Urinary bladder (tissue), 4 donors: ENCODE measurements at places on chromosomes 1 and 21.

GRCh38 chr21:24076179-24076578, 1531.1 kb downstream of the MRPL39 start:
- no peak for DNase-seq

- no peak for DNase-seq
Observed at GRCh38 chr1:106047210-106047609, 1009.3 kb upstream of the PRMT6 start.

DNA sequence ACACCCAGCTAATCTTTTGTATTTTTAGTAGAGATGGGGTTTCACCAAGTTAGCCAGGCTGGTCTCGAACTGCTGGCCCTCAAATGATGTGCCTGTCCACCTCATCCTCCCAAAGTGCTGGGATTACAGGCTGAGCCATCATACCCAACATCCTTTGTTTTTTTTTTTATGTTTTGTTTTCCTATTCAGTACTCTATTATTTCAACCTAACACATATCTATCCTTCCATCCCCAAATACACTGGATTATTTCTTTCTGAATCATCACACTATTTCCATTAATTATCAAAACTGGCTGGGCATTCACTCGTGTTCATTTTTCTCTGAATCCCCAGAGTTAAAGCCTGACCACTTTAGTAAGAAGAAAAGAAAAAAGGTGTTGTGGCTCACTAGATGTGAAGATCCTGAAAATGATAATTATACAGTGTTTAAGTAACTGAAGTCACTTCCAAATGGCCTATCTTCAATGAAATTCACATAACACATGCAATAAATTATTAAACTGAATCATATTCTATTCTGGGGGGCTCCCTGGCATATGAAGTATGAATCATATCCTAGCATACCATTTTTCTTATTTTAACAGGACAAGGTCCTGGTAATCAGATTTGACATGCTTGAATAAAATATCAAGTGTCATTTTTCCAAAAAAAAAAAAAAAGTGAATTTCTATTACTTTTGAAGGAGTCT, 1754.2 kb downstream of the BRINP3 start:
- no peak for DNase-seq

DNA sequence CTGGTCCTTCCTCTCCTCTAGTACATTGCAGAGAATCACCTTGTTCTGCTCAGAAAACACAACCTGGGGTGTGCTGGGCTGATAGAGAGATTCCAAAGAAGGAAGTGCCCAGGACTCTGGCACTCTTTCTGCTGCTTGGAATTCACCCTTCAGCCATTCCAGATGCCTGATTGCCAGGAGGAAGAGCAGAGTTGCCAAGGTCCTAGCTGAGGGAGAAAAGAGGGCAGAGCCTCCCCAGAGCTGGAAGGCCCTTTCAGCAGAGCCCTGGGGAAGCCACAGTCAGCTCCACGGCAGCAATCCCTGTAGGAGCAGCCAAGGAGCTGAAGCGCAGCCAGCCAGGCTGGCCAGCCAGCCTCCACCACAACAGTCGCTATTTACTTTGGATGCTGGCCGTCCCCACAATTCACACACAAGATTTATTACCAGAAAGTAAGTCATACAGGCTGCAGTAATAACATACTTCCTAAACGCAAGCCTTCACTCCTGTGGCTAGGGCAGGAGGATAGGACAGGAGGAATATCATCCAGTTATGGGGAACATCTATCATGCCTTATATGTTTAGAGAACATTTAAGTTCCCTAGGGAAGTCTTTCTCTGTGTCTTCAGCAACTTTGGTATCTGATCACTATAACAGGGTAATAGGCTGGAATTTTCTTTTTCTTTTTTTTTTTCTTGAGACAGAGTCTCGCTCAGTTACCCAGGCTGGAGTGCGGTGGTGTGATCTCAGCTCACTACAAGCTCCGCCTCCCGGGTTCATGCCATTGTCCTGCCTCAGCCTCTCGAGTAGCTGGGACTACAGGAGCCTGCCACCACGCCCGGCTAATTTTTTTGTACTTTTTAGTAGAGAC, 36.6 kb upstream of the SLC44A3 start:
- DNase-seq = no peak

GRCh38 chr1:201902198-201902597, 13.5 kb downstream of the SHISA4 start:
- DNase-seq = no peak

DNA sequence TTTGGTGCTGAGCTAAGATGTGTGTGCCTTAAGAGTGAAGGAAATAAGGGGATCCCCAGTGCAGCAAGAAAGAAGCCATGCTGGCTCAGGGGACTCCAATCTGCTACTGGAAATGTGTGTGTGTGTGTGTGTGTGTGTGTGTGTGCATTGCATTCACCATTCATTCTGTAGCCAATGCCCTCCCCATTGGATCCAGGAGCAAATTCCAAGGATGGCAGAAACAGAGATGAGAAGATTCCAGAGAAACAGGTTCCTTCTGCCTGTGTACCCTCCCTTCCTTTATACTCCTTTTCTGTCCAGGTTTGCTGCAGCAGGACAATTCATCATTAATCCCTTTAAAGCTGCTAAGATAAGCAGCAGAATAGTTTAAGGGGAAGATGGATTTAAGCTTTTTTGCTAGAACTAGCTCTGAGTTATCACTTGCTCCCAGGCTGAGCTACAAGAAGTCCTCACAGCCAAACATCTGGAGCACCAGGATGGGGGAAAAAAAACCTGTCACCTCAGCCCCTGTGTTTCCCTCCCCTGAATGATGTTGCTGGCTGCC, 3.2 kb downstream of the SLC6A17 start:
- DNase-seq = no peak

- DNase-seq = no peak
Observed at GRCh38 chr1:227559926-227560325, 3.4 kb upstream of the ZNF678 start.

DNA sequence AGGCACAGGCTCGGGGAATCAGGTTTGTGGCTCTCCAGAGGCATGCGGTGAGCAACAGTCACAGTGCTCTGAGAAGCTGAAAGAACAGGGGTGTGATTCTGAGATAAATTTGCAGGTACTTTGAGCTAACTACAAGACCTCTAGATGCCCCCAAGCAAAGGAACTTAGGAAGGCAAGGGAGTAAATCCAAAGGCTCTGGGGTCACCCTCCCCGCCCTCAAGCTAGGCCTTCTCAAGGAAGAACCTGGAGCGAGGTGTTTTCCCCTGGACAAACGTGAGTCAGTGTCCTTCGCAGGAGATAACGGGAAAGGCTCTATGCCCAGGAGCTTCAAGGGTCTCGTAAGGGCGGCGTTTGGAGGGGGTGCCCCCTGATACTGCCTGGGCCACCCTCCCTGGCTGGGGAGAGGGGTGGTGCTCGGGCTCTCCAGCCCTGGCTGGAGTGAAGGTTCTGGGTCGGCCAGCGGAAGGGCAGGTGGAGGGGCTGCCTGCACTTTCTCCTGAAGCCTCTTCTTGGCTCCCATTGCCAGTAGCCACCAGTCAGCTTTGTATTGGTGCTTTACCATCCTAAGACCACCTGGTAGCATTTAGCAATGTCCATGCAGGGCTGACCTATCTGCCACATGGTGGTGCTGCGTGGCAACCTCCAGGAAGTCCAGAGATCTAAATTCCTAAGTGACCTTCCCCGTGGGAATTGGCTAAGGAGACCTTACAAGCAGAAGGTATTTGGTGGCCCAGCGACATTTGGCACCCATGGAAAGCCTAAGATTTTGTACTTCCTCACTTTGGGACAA, 44.0 kb downstream of the GPR161 start:
- DNase-seq = no peak

GRCh38 chr1:48619539-48619938, 147.5 kb upstream of the SPATA6 start:
- DNase-seq = no peak

DNA sequence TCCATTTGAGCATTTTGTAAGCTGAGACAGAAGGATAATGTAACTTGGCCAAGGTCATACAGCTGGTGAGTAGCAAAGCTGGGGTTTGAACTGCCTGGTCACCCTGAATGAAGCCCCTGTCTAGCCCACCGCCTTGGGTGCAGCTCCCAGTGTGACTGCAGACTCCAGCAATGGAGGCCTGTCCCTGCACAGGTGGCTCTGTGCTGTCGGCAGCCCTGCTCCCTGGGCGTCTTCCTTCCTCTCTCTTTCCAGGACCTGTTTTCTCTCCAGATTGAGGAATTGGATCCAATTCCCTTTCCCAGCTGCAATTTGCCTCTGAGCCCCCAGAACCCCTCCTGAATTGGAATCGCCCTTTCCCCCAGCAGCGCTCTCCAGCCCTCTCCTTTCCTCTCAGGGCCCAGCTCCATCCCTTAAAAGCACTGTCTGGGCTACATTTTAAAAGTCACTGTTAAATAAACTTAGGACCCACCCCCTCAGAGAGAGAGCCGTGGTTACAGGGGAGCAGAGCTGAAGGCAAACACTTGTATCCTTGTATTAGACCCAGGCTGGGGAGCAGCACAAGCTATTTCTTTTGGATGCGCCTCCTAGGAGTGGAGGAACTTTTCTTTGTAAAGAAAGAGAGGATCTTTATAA, 161.4 kb upstream of the LMO4 start:
- DNase-seq = no peak

DNA sequence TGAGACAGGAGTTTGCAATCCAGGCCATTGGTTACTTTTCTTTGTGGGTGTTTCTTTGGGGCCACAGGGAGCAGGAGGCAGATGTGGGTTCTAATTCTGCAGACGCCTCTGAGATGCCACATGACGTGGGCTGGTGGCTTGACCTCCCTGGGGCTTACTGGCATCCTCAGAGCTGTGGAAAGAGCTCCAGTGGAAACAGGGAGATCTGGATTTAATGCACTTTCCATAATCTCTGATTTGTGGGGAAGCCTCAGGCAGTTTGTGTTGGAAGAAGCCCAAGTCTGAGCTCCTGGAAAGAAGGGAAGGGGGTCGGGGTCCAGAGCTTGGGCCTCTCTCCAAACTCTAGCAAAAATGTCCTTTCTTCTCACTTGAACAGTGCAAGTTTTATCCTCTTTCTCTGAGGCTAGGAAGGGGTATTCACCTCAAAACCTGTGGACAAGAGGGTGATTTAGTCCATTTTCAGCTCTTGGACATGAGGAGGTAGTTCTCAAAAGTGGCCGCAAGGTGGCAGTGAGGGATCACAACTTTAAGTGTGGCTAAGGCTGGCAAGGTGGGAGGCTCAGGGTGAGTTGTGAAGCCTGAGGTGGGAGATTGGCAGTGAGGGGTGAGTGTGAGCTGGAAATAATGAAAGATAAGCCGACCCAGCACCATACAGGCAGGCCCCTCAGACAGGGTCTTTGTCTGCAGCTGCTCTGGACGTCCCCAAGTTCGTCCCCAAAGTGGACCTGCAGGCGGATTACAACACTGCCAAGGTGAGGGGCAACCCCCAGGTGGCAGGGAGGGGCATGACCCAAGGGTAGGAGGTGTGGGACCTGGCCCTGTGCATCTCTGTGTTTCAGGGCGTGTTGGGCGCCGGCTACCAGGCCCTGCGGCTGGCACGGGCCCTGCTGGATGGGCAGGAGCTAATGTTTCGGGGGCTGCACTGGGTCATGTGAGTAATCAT, 9.2 kb downstream of the IKBKE start:
- DNase-seq = no peak

DNA sequence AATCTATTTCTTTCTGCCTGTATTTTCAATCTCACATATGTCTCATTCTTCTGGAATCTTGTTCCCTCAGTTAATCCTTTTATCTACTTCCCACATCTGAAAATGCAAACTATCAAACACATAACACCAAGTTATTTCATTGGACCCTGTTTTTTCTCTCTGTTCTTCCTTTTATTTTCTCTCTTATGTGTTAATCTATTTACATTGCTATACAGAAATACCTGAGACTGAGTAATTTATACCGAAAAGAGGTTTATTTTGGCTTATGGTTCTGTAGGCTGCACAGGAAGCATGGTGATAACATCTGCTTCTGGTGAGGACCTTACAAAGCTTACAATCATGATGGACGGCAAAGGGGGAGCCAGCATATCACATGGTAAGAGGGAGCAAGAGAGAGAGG, 247.6 kb downstream of the TGFB2 start:
- DNase-seq = no peak

DNA sequence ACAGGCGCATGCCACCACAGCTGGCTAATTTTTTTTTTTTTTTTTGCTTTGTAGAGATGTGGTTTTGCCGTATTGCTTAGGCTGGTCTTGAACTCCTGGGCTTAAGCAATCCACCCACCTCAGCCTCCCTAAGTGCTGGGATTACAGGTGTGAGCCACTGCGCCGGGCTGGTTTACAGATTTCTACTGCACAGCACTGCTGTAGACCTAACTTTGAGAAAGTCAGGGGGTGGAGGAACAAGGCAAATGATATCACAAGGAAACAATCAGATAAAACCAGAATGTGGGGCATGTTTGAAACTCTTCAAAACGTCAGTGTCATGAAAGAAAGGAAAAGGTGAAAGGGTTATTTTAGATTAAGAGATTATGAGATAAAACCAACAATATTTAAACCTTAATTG, 45.3 kb downstream of the URB2 start:
- DNase-seq = no peak

GRCh38 chr1:217891966-217892365, 260.8 kb downstream of the SPATA17 start:
- DNase-seq = no peak

- no peak for DNase-seq
Observed at GRCh38 chr1:185610954-185611353, 123.2 kb upstream of the HMCN1 start.

- no peak for DNase-seq
Observed at GRCh38 chr1:45230537-45230936, 24.1 kb upstream of the ZSWIM5 start.

GRCh38 chr1:36532810-36533401, 50.2 kb upstream of the CSF3R start:
- no peak for DNase-seq

GRCh38 chr21:39071623-39072214, 111.5 kb downstream of the PSMG1 start:
- no peak for DNase-seq

- no peak for DNase-seq
Observed at GRCh38 chr1:47979724-47980123, 17.5 kb downstream of the TRABD2B start.

GRCh38 chr1:66083003-66083402, 290.3 kb downstream of the PDE4B start:
- no peak for DNase-seq

DNA sequence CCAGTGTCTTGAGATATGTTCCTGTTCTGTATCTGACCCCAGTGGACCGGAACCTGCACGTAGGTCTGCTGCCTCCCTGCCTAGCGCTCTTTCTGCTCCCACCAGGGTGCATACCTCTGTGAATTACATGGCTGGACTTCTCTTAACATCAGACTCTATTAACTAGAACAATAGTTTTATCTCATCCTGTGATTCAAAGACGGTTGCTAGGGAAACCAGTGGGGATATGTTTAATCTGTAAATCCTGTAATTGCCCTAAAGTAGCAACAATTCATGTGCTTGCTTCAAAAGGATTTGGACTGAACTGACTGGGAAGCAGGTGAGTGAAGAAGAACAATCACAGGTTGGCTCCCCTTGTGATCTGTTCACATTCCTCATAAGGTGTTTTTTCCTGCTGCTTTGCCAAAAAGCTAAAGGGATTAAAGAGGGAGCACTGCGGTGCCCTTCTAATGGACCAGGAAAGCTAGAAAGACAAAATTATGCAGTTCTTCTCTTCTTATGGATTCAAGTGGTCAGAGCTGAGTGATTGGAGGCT, 52.7 kb upstream of the DIRAS3 start:
- no peak for DNase-seq

DNA sequence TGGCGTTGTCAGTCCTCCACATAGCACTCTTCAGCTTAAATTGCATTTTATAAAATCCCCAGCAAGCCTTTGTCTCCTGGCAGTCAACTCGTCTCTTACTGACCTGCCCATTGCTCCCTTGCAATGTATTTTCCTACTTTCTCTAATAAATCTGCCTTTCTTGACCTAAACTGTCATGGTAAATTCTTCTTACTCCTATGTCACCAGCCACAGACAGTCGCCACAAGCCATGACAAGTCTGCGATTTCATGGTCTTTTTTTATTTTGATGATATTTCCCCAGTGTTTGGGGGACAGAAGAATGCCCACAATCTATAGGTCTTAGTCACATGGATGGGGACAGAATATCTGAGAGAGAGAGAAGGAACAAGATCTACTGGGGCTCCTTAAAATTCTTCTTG, 8.4 kb downstream of the IFNAR2 start:
- no peak for DNase-seq
